ENCODE measurements at places on chromosomes 7 and 10. TPM values are rescaled to one million over a fixed set of nuclear protein-coding genes. Genes with fewer than 3 reads are reported as not detected.
A peak's percentile ranks its signal among the peaks of the same experiment; 100 is the strongest.

DNA sequence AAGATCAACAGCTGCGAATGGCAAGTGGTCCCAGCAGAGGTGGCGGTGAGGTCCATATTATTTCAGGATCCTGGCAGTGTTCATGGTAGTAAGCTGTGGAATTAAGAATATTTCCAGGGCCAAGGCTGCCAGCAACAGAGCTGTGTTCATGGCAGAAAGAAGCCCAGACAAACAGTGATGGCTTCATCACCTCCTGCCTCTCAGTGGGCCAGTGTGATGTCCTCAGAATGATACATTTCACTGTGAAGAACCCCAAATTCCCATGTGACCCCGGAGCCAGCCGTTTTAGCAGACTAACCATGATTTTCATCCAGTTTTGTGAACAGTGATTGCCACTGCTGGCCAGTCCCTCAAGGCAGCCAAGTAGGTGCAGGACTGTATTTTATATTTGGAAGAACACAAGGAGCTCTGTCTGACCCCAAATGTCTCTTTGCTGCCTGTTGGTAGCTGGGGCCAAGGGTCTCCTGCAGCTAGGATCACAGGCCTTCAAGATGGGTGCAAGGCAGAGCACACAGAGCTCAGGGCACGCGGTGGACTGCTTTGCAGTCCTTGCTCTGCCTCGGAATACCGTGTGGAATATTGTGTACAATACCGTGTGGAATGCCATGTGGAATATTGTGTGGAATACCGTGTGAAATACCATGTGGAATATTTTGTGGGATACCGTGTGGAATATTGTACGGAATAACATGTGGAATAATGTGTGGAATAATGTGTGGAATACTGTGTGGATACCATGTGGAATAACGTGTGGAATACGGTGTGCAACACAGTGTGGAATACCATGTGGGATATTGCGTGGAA, 132.3 kb upstream of the CHST15 start:
- peak overlapping the region; percentile 1 for H3K4me3 ChIP-seq
- H3K4me1 ChIP-seq, result peaks cover 27% of the 10 kb centered on the region
- H3K27me3 ChIP-seq, result no peaks in the 10 kb centered on the region
- peak overlapping the region; percentile 80 for H3K27ac ChIP-seq

DNA sequence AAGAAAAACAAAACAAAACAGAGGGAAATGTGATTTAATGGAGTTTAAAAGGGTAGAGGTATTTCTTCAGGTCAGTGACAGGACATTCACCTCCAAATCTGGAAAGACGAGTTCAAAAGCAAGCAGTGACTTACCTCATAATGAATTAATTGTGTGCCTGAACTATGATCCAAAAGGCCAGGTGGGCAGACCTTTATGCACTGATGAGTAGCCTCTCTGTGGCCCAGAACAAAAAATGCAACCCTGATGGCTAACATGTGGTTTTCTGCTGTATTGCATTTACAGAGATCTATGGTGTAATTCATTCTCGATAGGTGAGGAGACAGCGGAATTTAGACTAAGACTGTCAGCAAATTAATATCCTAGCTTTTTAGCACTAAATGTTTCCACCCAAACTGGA, 142.0 kb downstream of the HDAC9 start:
- no peaks in the 10 kb centered on the region for H3K27me3 ChIP-seq
- DNase-seq, result no peak
- H3K27ac ChIP-seq, result no peak overlapping the region

SPDYE1 gene
- not detected for total RNA-seq

DNA sequence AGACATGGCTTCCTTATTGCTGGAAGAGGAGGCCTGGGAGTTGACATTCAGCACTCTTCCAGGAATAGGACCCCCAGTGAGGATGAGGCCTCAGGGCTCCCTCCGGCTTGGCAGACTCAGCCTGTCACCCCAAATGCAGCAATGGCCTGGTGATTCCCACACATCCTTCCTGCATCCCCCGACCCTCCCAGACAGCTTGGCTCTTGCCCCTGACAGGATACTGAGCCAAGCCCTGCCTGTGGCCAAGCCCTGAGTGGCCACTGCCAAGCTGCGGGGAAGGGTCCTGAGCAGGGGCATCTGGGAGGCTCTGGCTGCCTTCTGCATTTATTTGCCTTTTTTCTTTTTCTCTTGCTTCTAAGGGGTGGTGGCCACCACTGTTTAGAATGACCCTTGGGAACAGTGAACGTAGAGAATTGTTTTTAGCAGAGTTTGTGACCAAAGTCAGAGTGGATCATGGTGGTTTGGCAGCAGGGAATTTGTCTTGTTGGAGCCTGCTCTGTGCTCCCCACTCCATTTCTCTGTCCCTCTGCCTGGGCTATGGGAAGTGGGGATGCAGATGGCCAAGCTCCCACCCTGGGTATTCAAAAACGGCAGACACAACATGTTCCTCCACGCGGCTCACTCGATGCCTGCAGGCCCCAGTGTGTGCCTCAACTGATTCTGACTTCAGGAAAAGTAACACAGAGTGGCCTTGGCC, 4.3 kb downstream of the PGAM2 start:
- DNase-seq, result no peak
- H3K27me3 ChIP-seq, result no peaks in the 10 kb centered on the region
- H3K4me1 ChIP-seq, result peaks cover 10% of the 10 kb centered on the region

DNA sequence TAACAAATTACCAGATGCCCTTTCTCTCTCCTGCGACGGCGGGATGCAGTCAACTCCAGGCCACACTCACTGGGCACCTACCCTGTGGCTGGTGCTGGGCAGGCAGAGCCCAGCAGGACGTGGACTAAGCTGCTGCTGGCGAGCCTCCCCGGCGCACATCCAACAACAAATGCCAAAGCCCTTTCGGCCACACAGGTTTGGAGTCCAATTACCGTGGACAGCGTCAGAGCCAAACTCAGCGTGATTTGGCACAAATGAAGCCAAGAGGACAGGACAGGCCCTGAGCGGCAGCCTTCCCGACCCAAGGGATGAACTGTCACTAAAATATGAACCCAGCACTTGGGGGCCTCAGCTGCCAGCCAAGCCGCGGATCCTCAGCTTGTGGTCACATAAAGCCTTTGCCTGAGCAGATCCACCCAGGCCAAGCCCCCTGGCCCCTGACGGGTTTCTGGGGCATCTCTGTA, 28.4 kb downstream of the DAGLB start:
- H3K4me3 ChIP-seq, result no peak overlapping the region
- H3K4me1 ChIP-seq, result no peaks in the 10 kb centered on the region
- no peaks in the 10 kb centered on the region for H3K27me3 ChIP-seq
- no peak overlapping the region for H3K27ac ChIP-seq
- H3K36me3 ChIP-seq, result peaks cover 10% of the 10 kb centered on the region
- no peak for DNase-seq

GRCh38 chr7:9200626-9201025, 767.2 kb downstream of the NXPH1 start:
- H3K36me3 ChIP-seq, result no peaks in the 10 kb centered on the region
- no peak overlapping the region for H3K4me3 ChIP-seq
- H3K4me1 ChIP-seq, result no peaks in the 10 kb centered on the region
- no peaks in the 10 kb centered on the region for H3K27me3 ChIP-seq

SH2B2 gene
- total RNA-seq, result 30.2 TPM

DNA sequence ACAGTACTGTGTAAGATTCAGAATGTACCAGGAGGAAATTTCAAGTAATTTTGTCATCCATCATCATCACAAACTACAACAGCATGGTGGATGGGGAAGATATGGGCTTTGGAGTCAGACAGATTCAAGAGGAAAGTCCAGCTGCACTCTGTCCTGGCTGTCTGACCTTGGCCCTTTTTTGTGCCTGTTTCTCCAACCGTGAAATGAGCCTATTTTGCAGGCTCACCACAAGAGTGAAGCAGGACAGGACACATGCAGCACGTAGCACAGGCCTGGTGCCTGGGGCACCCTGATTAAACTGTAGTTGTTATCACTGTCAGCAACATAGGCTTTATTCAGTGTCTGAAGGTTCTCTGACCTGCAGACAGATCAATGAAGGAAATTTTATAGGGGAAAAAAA, 37.6 kb downstream of the RHOBTB1 start:
- H3K36me3 ChIP-seq, result no peaks in the 10 kb centered on the region
- H3K4me1 ChIP-seq, result peaks cover 57% of the 10 kb centered on the region
- H3K4me3 ChIP-seq, result no peak overlapping the region
- DNase-seq, result no peak
- H3K27ac ChIP-seq, result no peak overlapping the region

DNA sequence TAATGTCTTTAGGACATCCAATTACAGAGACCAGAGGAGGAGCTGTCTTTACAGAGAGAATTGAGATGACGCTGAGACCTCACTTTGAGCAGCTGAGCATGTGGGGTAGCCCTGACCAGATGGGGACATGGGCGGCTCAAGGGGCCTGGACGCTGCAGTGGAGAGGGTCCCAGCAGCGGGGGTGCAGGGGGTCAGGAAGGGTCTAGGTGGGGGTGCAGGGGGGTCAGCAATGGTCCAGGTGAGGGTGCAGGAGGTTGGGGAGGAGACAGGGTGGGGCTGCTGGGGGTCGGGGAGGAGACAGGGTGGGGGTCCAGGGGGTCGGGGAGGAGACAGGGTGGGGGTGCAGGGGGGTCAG, 43.2 kb upstream of the CFAP46 start:
- H3K27me3 ChIP-seq, result no peaks in the 10 kb centered on the region
- no peaks in the 10 kb centered on the region for H3K36me3 ChIP-seq
- no peaks in the 10 kb centered on the region for H3K4me1 ChIP-seq
- H3K27ac ChIP-seq, result no peak overlapping the region
- no peak for DNase-seq

DNA sequence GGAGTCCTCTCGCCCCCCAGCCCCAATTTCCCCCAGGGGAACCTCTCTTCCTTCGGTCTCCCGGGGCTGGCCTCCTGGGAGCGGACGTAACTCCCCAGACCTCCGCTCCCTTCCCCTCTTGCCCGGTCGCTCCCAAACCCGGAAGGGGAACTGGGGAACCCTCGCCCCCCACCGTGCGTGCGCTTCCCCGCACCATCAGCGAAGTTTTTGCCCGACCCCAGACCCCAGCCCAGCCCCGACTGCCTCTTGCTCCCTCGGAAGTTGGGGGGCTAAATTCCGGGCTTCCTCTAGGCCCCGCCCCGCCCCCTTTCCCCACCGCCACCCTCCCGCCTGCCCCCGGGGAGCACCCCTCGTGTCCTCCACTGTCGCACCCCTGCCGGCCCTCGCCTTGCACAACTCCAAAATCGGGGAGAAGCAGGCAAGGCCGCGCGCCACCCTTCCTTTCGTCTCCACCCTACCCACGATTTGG, 436 bp downstream of the GNB2 start:
- DNase-seq, result no peak
- peaks cover 25% of the 10 kb centered on the region for H3K36me3 ChIP-seq
- peak overlapping the region; percentile 98 for H3K27ac ChIP-seq
- H3K27me3 ChIP-seq, result no peaks in the 10 kb centered on the region

SPDYE5 gene
- total RNA-seq, result not detected

DNA sequence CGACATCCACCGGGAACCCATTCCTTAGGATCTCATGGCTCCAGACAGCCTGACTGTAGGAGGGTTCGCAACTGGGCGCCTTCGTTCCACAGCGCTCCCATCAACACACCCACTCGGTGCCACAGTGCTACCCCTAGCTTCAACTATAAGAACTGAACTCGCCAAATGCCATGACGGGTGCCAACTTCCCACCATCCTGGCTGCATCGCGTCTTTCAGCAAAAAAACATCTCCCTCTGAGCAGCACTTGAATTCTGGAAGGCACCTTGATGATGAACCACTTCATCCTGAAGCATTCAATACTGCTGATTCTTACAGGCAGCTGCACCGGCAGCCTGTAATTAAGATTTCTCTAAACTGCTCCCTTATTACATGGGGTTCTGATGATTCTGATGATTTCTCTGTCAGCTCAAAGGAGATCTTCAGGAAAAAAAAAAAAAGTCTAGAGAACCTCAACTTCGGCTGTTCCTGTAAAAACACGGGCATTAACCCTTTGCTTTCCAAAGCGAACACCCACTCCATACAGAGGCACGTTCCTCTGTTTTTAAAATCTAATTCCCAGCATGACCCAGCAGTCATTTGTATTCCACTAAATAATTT, 1.3 kb downstream of the CYTH3 start:
- H3K36me3 ChIP-seq, result no peaks in the 10 kb centered on the region
- DNase-seq, result peak; percentile 39
- H3K27ac ChIP-seq, result peak overlapping the region; percentile 60
- H3K27me3 ChIP-seq, result no peaks in the 10 kb centered on the region
- H3K4me1 ChIP-seq, result peaks cover 28% of the 10 kb centered on the region

ETV1 gene
- 5.9 TPM for total RNA-seq

- H3K4me1 ChIP-seq, result no peaks in the 10 kb centered on the region
- H3K36me3 ChIP-seq, result no peaks in the 10 kb centered on the region
- no peak overlapping the region for H3K4me3 ChIP-seq
- H3K27me3 ChIP-seq, result no peaks in the 10 kb centered on the region
Observed at GRCh38 chr10:119197921-119198320, 9.4 kb upstream of the GRK5 start.

FAM25A gene
- not detected for total RNA-seq

DNA sequence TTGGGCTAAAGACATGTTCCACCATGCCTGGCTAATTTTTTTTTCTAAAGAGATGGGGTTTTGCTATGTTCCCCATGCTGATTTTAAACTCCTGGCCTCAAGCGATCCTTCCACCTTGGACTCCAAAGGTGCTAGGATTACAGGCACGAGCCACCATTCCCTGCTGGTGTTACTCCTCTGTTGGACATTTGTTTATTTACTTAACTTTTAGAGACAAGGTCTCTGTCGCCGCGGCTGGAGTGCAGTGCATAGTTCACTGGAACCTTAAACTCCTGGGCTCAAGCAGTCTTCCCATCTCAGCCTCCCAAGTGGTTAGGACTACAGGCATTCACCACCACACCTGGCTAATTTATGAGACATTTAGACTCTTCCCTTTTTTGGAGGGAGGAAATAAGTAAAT, 38.9 kb downstream of the CCAR1 start:
- DNase-seq, result no peak
- no peak overlapping the region for H3K27ac ChIP-seq
- no peaks in the 10 kb centered on the region for H3K27me3 ChIP-seq
- H3K36me3 ChIP-seq, result peaks cover 66% of the 10 kb centered on the region

Measured in thoracic aorta (tissue), 2 donors.